Fibroblast of gingiva (primary cell): ENCODE measurements at places on chromosomes 4 and X.
A peak's percentile ranks its signal among the peaks of the same experiment; 100 is the strongest.

DNA sequence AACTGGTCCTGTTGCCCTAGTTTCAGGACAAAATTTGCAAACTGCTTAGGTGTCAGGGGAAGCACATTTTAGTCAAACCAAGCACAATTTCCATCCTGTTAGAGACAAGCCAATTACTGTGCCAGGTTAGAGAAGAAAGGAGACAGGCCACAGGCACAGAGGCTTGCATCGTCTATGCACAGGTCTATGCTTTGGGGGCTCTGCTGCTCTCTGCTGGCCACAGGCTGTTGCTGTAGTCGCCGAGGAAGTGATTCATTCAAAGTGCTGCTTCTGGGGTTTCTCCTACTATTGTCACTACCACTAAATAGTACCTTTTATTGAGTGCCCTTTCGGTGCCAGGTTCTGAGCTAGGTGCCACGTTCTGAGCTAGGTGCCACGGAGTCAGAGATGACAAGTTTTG is 45.5 kb downstream of the VGLL1 start:
- DNase-seq: peak; percentile 21

DNA sequence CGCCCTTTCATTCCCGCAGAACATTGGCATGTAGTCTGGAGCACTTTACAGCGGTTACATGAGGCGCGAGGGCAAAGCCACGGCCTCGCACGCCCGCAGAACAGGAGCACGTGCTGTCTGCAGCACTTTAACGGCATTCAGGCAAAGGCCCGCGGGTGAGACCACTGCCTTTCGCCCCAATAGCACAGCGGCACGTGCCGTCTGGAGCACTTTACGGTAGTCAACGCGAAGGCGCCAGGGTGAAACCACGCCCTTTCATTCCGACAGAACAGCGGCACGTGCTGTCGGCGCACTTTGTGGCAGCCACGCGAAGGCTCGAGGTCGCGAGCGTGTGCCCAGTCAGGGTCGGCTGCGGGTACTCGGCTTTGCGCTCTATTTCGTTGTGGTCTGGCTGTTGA is at the start of gene MPC1L:
MPC1L (plus strand) TSS at position 290 of the 398 bp plus-strand sequence. CDS start 138 bp downstream, outside the sequence.
- no peak for DNase-seq

- no peak for DNase-seq
Measured at GRCh38 chr4:6464842-6465588, 7.4 kb downstream of the PPP2R2C start.

DNA sequence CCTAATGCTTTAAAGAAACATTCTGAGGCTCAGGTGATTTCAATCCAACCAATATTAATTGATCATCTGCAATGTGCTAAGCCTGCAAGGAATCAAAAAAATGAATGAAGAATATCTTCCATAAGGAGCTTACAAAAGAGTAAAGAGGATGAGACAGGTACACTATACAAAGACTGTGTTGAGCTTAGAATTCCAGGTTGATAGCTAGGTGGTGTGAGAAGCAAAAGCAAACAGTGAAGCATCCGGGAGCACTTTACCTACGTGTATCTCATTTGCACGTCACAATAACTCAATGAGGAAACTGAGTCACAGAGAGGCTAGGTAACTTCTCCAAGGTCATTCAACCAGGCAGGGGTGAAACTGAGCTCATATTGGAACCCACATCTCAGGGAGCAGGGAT is 37.1 kb downstream of the FAM114A1 start:
- no peak for DNase-seq

- DNase-seq: no peak
Measured at GRCh38 chr4:19187096-19187495, 1064.6 kb upstream of the SLIT2 start.

DNA sequence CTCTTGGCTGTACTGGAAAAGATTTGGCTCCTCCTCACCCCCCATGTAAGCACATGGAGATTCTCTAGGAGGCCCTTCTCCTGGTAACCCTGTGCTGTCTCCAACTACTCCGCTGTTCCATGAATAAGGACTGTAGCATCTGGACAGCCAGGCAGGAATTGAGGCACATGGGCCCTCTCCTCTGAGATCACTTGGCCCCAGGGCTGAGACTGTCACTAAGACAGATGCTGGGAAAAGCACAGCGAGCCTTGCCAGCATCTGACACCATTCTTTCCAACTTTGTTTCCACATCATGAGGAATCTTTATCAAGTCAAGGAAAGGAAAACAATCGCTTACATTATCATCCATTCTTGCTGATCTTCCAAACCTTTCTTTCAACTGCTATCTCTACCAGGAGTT is 222.6 kb upstream of the INTU start:
- DNase-seq: peak; percentile 47

GRCh38 chr4:184108006-184108501 is 109.6 kb downstream of the ENPP6 start:
- no peak for DNase-seq

DNA sequence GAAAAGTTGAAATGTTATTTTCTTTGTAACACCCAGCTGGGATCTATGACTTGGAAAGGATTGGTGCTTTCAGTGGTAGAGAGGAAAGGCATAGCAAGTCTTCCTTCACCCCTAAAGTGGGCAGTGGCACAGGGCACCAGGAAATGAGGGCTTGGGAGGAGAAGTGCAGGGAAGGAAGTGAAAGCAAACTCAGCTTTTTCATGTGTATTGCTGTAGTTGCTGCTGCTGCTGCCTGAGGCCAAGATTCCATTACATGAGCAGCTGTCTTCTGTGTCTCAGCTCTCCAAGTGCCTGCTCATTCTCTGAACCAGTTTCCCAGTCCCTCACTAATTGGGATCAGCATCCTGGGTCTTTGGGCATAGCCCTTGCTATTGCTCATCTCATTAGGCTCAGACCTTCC is 2.6 kb downstream of the HCCS start:
- peak; percentile 30 for DNase-seq

DNA sequence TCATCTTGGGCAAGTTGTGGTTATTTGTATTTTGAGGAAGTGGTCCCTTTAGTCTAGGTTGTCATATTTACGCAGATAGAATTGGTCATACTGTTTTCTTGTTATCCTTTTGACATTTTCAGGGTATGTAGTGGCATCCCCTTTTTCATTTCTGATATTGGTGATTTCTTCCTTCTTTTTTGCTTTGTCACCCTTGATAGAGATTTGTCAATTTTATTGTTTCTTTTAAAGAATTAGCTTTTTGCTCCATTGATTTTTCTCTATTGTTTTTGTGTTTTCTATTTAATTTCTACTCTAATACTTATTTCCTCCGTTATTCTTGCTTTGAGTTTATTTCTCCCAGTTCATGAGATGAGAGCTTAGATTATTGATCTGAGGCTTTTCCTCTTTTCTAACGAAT is 87.7 kb downstream of the CPEB2 start:
- no peak for DNase-seq

- no peak for DNase-seq
Measured at GRCh38 chr4:159206427-159206871, 103.6 kb downstream of the RAPGEF2 start.

DNA sequence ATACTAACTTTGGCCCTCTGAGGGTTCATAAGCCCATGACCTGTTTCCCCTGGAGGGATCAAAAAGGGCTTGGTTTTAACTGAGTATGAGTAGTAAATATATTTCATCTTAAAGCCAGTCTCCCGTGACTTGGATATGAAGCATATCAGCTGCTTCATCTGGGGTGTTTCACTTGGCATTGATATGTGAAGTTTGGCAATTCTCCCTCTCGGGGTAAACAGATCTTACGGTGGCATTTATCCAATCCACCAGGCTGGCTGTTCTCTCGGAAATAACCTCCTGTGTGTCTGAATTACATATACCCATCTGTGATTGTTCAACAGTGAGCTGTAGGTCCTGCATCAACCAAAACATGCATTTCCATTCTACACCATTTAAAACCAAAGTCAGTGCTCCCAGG is 130.7 kb downstream of the ADAM29 start:
- no peak for DNase-seq

- no peak for DNase-seq
Measured at GRCh38 chrX:39653691-39654090, 444.1 kb downstream of the BCOR start.

GRCh38 chr4:25867781-25868294 is 5.0 kb upstream of the SEL1L3 start:
- no peak for DNase-seq

- no peak for DNase-seq
Measured at GRCh38 chr4:88865046-88865445, 167.4 kb upstream of the NAP1L5 start.

GRCh38 chr4:8819019-8819418 is 52.6 kb downstream of the HMX1 start:
- DNase-seq: no peak
